ENCODE measurements at places on chromosomes 11 and 22.
A peak's percentile ranks its signal among the peaks of the same experiment; 100 is the strongest.

GRCh38 chr11:21278840-21279239 is 609.5 kb downstream of the NELL1 start:
- DNase-seq, result no peak

GRCh38 chr11:121391914-121392313 is 60.2 kb upstream of the SORL1 start:
- DNase-seq, result no peak

GRCh38 chr11:1670905-1671371 is 26.1 kb upstream of the KRTAP5-6 start:
- no peak for DNase-seq

GRCh38 chr11:66069715-66070603 is at the start of gene PACS1:
Gene PACS1, plus strand, starts transcription at chr11:66070272. Its CDS starts 215 bp downstream, at chr11:66070487.
- peak; percentile 87 for DNase-seq

DNA sequence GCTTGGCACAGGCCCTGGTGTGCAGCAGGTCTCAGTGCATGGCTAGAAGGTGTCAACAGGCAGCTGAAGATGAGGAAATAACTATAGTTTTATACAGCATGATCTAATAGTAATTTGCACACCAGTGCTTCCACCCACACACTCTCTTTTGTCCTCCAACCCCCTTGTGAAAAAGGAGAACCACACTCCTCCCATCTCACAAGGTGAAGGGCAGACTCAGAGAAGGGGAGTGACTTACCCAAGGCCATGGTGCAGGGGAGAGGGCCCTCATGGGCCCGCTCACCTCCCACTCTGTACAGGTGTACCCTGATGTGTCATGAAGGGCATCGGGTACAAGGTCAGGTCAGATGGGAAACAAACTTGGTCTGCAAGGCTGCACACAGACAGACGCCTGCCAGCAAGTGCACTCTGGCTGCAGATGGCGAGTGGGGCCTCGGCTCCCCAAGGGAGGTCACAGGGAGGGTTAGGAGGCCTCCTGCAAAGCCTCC is 53.4 kb downstream of the DGCR2 start:
- no peak for DNase-seq

GRCh38 chr22:38455530-38456271 is 702 bp upstream of the KCNJ4 start:
- DNase-seq, result no peak

- DNase-seq, result no peak
Observed at GRCh38 chr11:115067471-115067870, 389.1 kb downstream of the NXPE2 start.

DNA sequence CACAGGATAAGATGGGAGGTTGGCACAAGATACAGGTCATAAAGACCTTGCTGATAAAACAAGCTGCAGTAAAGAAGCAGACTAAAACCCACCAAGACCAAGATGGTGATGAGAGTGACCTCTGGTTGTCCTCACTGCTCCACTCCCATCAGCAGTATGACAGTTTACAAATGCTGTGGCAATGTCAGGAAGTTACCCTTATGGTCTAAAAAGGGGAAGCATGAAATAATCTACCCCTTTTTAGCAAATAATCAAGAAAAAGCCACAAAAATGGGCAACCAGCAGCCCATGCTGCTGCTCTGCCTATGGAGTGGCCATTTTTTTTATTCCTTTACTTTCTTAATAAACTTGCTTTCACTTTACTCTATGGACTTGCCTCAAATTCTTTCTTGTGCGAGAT is 8.7 kb upstream of the PIWIL4 start:
- peak; percentile 14 for DNase-seq

DNA sequence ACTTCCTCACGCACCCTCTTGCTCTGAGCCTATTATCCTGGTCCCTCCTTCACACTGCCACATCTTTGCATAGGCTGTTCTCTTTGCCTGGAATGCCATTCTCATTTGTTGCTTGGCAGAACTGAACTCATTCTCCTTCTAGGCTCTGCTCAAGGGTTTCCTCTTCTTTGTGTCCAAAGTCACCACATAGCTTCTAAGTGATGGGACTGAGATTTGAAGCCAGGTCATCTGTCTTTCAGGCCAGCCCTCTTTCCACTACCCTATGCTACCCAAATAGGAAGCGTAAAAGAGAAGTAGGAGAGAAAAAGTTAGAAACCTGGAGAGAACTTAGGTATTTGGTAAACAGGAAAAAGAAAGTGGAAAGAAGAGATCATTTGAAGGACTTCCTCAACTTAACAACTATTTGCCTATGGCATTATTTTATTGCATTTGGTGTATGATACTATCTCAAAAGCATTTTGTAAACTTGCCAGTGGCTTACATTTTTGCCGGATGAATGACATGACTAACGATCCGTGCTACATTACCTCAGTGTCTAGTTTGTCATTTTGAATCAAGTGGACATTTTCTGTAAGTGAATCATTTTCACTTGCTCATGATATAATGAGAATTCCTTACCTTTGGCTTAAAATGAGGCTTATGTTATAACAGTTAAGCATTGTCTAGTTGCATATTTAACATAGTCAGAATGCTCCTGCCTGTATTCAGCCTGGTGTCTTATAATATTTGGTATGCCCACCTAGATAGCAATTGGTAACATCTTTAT is 18.5 kb downstream of the NF2 start:
- no peak for DNase-seq

- DNase-seq, result no peak
Observed at GRCh38 chr22:50141891-50142363, 28.6 kb upstream of the PANX2 start.

DNA sequence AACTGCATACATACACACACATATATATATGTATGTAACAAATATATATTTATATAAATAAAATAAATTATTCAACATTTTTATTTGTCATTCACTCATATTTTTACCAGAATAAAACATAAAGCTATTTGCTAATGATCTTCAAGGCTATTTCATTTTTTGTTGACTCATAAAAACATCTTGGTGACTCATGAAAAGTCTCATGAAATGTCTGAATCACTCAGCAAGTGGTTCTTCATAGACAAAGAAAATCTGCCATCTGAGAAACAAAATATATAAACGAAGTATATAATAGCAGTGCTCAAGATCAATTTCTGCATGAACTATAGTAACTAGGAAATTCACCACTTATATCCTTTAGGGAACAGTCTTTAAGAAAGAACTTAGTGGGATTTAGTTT is 764.8 kb upstream of the FAT3 start:
- DNase-seq, result no peak

DNA sequence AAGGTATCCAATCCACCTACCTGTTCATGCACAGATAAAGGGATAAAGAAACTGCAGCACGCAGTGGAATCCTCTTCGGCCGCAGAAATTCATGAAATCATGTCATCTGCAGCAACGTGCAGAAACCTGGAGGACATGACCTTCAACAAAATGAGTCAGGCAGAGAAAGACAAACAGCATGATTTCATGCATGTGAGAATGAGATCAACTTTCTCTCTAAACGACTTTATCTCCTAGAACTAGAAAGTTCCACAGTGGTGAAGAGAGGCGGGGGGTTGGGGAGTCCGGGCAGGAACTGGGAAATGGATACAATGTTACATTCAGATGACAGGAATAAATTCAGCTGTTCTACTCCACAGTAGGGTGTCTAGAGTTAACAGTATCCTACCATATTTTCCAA is 9.9 kb downstream of the RGL4 start:
- DNase-seq, result no peak

DNA sequence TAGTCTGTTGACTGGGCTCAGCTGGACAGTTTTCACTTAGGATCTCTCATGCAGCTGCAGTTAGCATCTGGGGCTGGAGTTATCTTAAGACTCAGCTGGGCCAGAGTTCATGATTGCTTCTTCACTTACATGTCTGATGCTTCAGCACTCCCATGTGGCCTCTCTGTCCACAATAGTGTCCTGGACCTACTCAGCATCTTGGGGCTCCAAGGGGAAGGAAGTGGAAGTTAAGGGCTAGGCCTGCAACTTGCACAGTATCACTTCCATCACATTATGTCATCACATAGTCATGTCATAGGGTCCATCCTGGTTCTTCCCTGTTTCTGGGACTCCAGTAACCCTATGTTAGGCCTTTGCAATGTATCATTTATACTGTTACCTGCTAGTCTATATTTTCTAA is 115.9 kb downstream of the C11orf65 start:
- no peak for DNase-seq
